ENCODE measurements at places on chromosomes 6 and 20. TPM values are rescaled to one million over a fixed set of nuclear protein-coding genes. Genes with fewer than 3 reads are reported as not detected.

DNA sequence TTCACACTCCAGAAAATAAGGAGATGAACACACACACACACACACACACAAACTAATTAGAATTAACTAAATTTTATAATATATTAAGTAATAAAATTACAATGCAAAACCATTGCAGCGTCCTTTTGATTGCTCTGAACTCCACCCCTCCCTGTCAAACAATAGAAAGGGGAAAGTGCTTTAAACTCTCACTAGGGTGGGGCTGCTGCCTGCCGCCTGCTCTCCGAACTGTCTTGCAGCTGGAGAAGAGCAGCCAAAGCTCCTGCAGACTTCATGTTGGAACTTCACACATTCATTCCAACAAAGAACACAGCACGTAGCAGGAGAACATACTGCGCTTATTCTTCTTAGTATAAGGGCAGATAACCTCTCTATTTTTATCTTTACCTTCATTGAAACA is 83.2 kb downstream of the GCLC start:
- no peak for DNase-seq

GRCh38 chr20:11112832-11113231 is 439.0 kb upstream of the JAG1 start:
- no peak for DNase-seq

GRCh38 chr6:86152546-86152945 is 509.9 kb upstream of the SYNCRIP start:
- no peak for DNase-seq

- DNase-seq, result no peak
Observed at GRCh38 chr6:9087470-9087869, 652.1 kb upstream of the SLC35B3 start.

DNA sequence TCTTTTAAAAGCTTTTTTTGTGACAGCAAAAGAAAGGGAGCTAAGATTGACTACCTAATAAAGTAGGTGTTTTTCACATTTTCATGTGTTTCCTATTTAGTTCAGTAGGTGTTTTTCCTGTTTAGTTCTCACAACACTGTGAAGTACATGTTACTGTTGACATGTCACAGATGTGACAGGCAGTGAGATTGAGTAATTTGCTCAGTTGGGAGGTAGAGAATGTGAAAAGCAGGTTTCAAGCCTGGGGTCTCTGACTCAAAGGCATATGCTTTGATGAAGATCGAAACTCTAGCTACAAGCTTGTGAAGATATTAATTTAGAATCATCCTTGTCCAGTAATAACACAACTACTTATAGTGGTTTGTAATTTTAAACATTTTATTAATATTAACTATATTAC is 43.1 kb downstream of the SLX4IP start:
- DNase-seq, result no peak

DNA sequence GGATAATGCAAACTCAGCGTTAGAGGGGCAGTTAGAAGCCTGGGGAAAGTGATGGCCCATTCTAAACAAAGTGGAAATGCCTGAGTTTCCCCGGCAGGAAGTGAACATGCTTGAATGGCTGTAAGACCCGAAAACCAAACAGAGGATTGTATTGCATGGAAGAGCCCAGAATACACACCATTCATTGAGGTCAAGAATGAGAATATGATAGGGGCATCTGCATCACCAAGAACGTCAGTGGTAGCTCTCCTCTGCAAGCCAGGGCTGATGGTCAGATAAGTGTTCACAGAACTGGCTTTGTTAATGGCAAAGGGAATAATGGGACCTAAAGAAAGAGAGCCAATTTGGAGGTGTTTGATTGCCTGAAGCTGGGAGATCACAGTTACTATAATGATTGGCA is 663.4 kb downstream of the KHDRBS2 start:
- no peak for DNase-seq

DNA sequence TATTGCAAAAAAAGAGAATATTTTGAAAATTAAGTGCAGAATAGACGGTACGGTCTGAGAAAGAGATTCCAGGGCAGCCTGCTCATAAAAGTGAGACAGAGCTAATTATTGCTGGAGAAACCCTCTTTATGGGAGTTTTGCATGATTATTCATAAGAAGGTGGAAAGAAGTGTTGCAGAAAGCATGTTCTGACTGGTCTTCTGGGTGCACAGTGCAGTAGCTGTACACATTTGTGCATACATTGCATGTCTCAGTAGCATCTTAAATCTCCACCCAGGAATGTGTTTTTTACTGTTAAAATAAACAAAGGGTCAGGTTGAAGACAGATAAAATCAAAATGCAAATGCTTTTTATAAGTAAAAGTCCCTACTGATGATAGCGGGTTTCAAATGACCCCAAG is 1813.6 kb upstream of the DEFB115 start:
- DNase-seq, result no peak

- no peak for DNase-seq
Observed at GRCh38 chr20:11918981-11919380, 1.3 kb downstream of the BTBD3 start.

DNA sequence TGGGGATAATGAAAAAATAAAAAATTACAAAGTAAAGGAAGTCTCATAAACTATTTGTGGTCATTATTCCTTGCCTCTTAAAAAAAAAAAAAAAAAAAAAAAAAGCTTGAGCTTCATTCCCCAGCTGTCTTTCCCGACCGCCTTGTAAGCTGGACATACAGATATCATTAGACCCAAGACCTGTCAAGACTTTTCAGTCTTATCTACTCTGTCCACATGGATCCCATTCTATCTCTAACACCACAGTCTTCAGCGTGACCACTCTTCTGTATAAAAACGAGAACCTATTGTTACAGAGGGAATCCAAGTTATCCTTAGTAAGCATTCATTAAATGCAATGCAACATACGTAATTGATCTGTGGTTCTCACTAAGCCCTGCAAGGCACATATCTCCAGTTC is 423.5 kb downstream of the MEI4 start:
- no peak for DNase-seq

- DNase-seq, result no peak
Observed at GRCh38 chr20:17605131-17605660, 35.3 kb downstream of the DSTN start.

DNA sequence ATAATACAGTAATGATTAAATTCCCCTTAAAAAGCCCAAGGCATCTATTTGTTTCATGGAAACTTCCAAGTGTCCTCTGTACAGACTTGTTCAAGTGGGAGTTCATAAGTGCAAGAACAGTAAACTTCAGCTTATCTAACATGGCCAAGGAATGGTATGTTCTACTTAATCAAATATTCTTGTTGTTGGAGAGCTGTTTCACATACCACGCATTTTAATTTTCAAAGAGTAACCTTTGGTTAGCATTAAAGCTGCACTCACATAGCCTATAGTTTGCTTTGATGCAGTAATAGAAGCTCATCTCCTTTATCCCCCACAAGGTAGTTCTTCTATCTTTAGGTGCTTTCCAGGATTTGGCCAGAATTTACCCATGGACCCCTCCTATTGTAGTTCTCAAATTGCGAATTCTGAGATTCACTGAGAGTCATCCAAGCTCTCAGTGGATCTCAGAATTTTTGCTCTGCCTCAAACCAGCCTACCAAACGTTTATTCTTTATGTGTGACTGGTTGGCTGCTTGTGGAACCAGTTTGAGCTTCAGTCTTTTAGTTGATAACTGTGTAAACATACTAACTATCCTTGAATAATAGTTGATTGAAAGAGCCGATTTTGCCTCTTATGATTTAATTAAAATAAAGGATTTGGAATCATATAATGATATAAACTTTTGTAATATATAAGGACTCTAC is 668.0 kb upstream of the FLRT3 start:
- no peak for DNase-seq

DNA sequence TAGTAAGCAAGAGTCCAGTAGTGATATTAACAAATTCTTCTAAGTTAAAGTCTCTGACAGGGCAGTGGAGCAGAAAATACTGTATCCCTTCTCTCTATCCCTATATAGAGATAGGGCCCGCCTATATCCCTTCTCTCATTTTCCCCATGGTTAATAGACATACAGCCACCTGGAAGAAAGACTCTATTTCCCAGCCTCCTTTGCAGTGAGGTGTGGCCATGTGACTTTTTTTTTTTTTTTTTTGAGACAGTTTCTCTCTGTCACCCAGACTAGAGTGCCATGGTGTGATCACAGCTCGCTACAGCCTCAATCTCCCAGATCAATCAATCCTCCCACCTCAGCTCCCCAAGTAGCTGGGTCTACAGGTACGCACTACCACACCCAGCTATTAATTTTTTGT is 16.7 kb upstream of the CDK5RAP1 start:
- DNase-seq, result no peak

GRCh38 chr6:136213012-136213539 is 37.0 kb downstream of the MTFR2 start:
- no peak for DNase-seq

GRCh38 chr6:33271117-33271467 is 584 bp downstream of the VPS52 start:
- no peak for DNase-seq

- no peak for DNase-seq
Observed at GRCh38 chr20:3109350-3110302, 25.1 kb upstream of the AVP start.

CNPY3 gene
- 63.7 TPM for total RNA-seq

All from upper lobe of right lung (tissue), 1 donor.